ENCODE measurements at places on chromosomes 4 and X.

DNA sequence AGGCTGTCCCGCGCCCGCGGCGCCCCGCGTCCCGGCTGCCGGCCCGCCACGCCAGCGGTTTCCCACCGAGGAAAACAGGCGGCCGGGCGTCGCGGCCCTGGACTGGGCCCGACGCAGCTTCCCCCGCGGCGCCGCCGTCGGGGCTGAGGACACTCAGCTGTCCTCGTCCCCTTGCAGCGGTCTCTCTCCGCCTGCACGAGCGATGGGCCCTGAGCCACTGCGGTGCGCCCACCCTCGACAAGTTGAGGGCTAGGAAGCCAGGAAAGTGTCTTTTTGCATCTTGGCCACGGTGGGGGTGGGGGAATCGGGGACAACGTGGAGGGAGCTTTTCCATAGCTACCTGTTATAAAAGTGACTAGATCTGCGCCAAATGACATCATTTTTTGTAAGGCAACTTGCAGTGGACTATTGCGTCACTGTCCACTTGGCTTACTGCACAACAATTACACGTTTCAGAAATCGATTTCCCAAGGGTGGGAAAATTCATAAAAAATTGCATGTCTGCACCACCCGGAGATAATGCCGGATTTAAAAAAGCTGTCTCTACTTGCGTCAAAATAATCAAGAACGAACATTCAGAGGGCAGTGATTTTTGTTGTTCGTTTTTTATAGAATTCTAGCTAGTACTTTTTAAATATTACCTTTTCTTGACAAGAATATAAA is 1.1 kb downstream of the KLHL15 start:
- no peak for DNase-seq

DNA sequence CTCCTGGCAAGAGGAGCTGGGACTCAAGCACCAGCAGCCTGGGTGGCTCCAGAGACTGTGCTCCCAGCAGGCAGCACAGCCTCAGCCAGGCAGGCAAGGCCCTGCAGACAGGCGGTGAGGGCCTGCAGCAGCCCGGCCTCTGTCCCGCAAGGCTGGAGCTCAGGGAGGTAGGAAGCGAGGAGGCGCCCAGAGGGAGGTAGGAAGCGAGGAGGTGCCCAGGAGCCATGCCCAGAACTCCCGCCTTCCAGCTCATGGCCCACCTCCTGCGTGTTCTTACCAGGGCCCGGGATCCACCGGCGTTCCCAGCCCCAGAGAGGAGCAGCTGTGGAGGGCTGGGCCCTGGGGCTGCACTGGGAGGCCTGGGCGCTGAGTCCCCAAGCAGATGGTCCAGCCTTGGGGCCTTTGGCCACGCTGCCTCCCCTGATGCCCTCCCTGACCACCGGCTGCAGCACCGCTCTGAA is 133.1 kb downstream of the HMX1 start:
- DNase-seq: no peak

DNA sequence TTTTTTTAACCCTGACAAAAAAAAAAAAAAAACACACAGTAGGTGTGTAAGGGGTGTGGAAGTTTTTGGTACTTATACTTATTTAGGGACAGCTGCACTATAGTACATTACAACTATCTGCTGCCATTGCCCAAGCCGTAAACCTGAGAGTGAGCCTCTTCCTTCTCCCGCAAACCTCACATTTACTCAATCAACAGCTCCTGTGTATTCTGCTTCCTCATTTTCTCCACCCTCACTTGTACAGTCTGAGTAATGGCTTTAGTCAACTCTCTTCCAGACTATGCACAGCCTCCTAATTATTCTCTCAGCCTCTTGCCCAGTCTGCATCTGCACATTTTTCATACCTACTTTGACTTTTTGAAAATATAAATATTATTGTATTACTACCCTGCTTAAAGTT is 362.0 kb downstream of the ADAM29 start:
- DNase-seq: no peak

DNA sequence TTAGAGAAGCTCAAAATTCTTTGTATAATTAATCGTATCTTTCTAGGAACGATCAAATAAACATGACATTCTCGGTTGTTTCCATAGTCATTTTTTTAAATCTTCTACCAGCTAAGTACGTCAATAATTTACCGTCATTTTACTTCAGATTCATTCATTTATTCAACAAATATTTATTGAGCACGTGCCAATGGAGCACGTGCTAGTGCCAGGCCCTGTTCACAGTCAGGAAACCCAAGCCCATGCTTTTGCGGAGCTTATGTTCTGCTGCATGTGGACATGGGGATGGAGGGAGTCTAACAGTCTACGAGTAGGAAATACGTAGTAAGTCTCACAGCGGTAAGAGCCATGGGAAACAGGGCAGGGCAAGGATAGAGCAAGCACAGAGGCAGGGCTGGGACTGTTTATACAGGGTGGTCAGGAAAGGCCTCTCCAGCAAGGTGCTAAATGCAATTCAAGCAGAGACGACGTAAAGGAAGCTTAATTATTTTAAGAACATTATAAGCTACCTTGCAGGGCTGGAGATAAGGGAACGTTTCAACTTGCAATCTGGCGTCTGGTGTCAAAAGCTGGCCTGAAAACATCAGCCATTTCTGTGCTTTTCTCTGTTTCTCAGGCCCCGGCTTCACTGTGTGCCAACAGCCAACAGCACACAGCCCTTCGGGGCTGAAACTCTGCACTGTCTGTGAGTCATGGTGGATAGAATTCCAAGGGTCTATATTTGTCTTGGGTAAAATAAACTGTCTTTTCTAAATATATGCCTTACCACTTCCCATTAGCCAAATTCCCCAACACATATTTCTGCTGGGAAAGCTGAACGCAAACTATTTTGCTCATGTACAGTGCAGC is 517.1 kb upstream of the ZFP42 start:
- DNase-seq: no peak

- DNase-seq: no peak
Measured at GRCh38 chr4:39442998-39443397, 15.7 kb downstream of the RPL9 start.

GRCh38 chr4:13169731-13170525 is 314.2 kb downstream of the RAB28 start:
- DNase-seq: no peak

GRCh38 chr4:37516057-37516775 is 170.0 kb downstream of the RELL1 start:
- DNase-seq: no peak

DNA sequence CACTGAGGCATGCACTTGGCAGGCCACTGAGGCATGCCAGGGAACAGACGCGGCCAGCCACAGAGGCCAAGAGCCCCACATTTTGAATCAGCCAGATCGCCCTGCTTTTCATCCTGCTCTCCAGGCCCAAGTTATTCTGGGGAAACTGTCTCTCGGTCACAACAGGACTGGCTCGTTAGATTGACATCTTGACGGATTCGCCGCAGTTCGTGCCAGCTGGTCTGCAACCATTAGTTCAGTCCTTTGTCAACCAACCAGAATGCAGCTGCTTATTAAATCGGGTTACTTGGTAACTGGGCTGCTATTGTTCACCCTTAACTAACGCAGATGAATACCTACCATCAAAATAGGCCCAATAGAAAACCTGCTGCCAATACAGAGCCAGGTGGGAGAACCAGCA is 16.7 kb downstream of the CLDN34 start:
- no peak for DNase-seq

DNA sequence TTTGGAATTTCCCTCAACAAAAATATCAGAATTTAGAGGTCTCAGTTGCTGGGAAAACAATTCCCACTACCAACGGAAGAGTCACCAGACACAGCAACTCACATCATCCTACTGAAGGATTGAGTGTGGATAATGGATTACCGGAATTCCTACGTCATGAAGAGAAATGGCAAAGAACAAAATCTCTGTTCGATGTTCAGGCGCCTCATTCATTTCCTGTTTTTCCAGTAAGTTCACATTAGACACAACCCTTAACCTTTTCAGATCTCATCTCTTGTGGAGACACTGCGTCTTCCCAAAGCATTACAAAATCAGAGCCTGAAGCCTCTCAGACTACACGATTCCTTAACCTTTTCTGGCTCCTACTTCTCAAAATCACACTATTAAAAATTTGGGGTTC is 58.5 kb upstream of the CPEB2 start:
- no peak for DNase-seq

DNA sequence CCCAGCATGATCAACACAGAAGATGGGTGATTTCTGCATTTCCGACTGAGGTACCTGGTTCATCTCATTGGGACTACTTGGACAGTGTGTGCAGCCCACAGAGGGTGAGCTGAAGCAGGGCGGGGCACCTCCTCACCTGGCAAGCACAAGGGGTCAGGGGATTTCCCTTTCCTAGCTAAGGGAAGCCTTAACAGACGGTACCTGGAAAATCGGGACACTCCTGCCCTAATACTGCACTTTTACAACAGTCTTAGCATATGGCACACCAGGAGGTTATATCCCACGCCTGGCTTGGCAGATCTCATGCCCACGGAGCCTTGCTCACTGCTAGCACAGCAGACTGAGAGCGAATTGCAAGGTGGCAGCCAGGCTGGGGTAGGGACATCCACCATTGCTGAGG is 92.9 kb upstream of the GRID2 start:
- no peak for DNase-seq

GRCh38 chr4:183554346-183554686 is 49.5 kb downstream of the ING2 start:
- DNase-seq: no peak

DNA sequence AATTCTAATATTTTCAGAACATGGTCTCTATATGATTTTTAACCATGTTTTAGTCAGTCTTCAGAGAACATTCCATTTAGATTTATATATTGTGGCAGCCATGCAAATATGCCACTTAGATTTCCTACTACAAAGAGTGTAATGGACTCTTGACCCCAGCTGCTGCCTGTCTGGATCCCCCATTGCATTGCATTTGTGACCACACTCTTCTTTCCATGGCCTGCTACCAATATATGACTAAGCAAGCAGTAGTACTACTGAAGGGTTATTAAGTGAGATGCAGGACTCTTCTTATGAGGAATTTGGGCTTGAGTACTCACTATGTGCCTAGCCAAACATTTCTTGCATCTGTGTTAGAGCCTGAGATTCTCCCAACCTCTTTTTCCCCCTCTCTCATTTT is 306.8 kb downstream of the PDHA2 start:
- no peak for DNase-seq

GRCh38 chr4:151325111-151325948 is at the start of gene SH3D19:
SH3D19 (minus strand) TSS chr4:151325605; CDS start chr4:151325352, 253 bp downstream.
- DNase-seq: no peak

DNA sequence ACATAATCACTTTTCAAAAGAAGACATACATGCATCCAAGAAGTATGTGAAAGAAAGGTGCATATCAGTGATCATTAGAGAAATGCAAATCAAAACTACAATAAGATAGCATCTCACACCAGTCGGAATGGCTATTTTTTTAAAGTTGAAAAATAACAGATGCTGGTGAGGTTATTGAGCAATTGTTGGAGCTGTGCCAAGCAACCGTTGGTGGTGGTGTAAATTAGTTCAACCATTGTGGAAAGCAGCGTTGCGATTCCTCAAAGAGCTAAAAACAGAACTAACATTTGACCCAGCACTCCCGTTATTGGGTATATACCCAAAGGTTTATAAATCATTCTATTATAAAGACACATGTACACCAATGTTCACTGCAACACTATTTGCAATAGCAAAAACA is 14.2 kb downstream of the COX7B2 start:
- no peak for DNase-seq

- DNase-seq: no peak
Measured at GRCh38 chr4:138611721-138612120, 369.6 kb upstream of the SLC7A11 start.

DNA sequence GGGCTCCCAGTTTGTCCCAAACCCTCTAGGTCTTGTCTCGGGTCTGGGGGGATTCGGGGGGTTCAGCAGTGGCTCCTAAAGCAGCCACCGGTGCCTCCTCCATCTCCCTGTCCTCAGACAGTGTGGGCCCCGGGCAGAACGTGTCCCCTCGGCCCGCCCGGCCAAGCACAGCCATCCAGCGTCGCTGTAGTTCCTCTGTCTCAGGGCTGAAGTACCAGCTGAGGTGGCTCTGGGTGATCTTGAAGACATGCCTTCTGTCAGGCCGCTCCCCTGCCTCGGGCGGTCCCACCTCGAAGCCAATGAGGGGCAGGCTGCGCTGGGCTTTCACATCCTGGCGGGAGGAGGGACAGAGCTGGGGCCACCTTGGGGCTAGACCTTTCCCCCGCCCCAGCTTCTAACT is 5.9 kb downstream of the TSR2 start:
- DNase-seq: no peak

- DNase-seq: no peak
Measured at GRCh38 chr4:108731006-108731405, 31.8 kb downstream of the ETNPPL start.

DNA sequence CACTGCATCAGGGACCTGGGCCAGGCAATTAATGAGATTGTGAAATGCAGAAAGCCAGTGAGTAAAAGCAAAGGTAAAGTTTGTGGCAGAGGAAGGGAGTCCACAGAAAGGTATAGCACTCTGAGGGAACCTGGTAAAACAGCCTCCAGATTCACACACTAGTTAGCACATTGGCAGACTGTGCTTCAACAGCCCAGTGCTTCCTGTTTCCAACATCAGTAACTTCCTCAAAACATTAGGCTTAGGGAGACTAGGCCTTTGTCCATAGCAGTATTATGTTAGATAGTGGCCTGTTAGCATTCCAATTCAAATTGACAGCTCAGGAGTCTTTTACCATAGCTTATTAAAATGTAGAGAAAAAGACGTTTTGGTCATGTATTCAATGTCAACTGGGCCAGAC is 582.6 kb upstream of the ACTRT1 start:
- no peak for DNase-seq

DNA sequence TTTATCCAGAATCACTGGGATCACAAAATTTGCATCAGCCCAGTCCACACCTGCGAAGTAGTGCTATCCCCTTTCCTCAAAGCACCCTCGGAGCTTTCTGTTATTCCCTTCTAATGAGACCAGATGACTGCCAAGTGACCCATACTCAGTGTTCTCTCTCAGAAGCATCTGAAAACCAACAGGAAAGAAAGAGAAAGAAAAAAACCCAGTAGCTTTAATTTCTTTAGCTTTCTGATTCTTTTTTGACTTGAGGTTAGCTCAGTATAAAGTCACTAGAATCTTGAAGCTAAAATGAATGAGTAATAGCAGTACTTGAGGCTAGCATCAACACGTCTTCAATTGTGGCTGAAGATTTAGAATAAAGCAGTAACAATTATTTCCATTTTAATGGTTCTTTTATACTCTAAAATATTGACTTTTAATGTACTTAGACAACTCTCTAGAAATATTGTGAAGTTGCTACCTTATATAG is 124.4 kb downstream of the ANK2 start:
- no peak for DNase-seq

DNA sequence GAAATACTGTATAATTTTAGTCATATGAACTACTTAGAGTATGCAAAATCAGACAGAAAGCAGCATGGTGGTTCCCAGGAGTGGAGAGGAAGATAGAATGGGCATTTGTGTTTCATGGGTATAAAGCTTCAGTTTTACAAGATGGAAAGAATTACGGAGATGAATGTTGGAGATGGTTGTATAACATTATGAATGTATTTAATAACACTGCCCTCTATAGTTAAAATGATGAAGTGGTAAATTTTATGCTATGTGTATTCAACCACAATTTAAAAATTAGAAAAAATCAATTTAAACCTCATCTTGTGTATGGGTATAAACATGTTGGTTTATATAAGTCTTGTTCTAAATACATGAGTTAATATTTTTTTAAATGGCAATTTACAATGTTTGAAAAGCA is 521.1 kb downstream of the FSTL5 start:
- no peak for DNase-seq

- no peak for DNase-seq
Measured at GRCh38 chrX:8404471-8404870, 60.2 kb upstream of the VCX3B start.

Measured in activated B cell treated with CpG ODN at 0.5 μM for 24 hours (primary cell).